ENCODE measurements at places on chromosomes 7 and 10. TPM values are rescaled to one million over a fixed set of nuclear protein-coding genes. Genes with fewer than 3 reads are reported as not detected.

TDRD1 gene
- 5.8 TPM for total RNA-seq

INHBA gene
- 1.9 TPM for total RNA-seq

LRGUK gene
- total RNA-seq: 0.16 TPM

FAM20C gene
- 23.4 TPM for total RNA-seq

NEUROG3 gene
- not detected for total RNA-seq

NOD1 gene
- total RNA-seq: 7.6 TPM

ASB15 gene
- 78.6 TPM for total RNA-seq

LMOD2 gene
- 511 TPM for total RNA-seq

SKIDA1 gene
- total RNA-seq: 3.3 TPM

FRA10AC1 gene
- total RNA-seq: 11.9 TPM

OR13A1 gene
- not detected for total RNA-seq

WIPF3 gene
- total RNA-seq: 5.5 TPM

FAM25G gene
- not detected for total RNA-seq

CTAGE4 gene
- total RNA-seq: 0.32 TPM

TMEM176B gene
- total RNA-seq: 33.4 TPM

RHOBTB1 gene
- total RNA-seq: 13.0 TPM

STEAP4 gene
- 20.1 TPM for total RNA-seq

HOXA4 gene
- 0.97 TPM for total RNA-seq

COL1A2 gene
- 62.9 TPM for total RNA-seq

CPXM2 gene
- 2.6 TPM for total RNA-seq

HMX3 gene
- not detected for total RNA-seq

PPA1 gene
- 96.6 TPM for total RNA-seq

RNF32 gene
- total RNA-seq: 0.38 TPM

TAS2R38 gene
- total RNA-seq: not detected

ATXN7L1 gene
- total RNA-seq: 5.3 TPM

GNGT1 gene
- total RNA-seq: not detected

SNX10 gene
- total RNA-seq: 1.2 TPM

DPP6 gene
- total RNA-seq: 0.19 TPM

CPED1 gene
- total RNA-seq: 26.2 TPM

CC2D2B gene
- 0.13 TPM for total RNA-seq

CUL1 gene
- total RNA-seq: 46.6 TPM

ATRNL1 gene
- total RNA-seq: 0.38 TPM

DLX5 gene
- not detected for total RNA-seq

SPDYE9 gene
- total RNA-seq: not detected

TMEM196 gene
- total RNA-seq: not detected

PPP1R17 gene
- not detected for total RNA-seq

AOC1 gene
- not detected for total RNA-seq

MYL7 gene
- total RNA-seq: 2,290 TPM

OR2AE1 gene
- total RNA-seq: not detected

GSTO1 gene
- total RNA-seq: 173 TPM

LIPN gene
- not detected for total RNA-seq

DYDC2 gene
- total RNA-seq: not detected

CALML5 gene
- total RNA-seq: not detected

OR2A5 gene
- not detected for total RNA-seq

SPAM1 gene
- not detected for total RNA-seq

AGAP3 gene
- 62.7 TPM for total RNA-seq

SUN3 gene
- total RNA-seq: not detected

ANTXRL gene
- total RNA-seq: not detected

GPR158 gene
- total RNA-seq: not detected

HPS1 gene
- total RNA-seq: 25.6 TPM

STK31 gene
- total RNA-seq: not detected

GRM8 gene
- total RNA-seq: not detected

VSTM4 gene
- 22.4 TPM for total RNA-seq
